ENCODE measurements at places on chromosomes 5 and 9.

GRCh38 chr9:109422641-109423040 lies 75.5 kb downstream of the PTPN3 start:
- DNase-seq, result no peak

DNA sequence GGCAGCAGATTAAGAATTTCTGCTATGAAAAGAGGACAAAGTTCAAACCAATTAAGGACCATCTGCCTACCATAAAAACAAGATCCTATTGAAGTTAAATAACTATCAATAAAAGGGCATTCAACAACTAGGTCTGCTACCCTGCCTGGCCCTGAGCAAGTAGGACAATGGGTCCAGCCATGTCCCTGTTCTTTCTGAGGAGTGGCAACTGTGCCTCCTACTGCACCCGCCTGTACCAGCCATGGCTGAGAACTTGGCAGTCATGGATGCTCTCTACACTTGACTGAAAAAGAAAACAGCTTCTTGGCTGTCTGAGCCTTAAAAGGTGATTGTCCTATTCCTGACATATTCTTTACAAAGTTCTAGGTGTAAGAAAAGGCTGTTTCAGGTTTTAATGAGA lies 652.4 kb downstream of the PDE4D start:
- DNase-seq, result peak; percentile 46

- no peak for DNase-seq
Measured at GRCh38 chr9:80062567-80062966, 490.8 kb downstream of the TLE4 start.

DNA sequence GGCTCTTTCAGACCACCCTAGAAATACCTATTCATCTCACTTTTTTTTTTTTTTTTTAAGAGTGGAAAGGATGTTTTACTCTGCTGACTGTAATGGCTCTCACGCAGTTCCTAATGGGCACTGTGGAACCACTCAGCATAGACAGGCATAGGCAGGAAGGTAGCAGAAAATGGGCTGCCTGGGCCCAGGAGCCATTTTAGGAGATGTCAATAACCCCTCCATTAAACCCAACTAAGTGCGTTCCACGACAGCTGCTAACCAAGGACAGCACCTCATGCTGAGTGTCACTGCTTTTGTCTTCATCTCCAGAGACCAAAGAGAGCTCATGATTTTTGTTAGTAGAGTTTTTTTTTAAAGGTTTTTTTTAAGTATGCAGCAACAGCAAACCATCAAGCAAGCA lies 15.3 kb downstream of the MAP1B start:
- DNase-seq, result no peak

GRCh38 chr9:137222190-137223077 lies at the start of gene RNF208:
RNF208 (minus strand) TSS chr9:137222240; CDS start chr9:137221212, 1,028 bp downstream.
- DNase-seq, result peak; percentile 59

GRCh38 chr5:78547731-78548615 lies 100.6 kb downstream of the LHFPL2 start:
- DNase-seq, result peak; percentile 17

- peak; percentile 67 for DNase-seq
Measured at GRCh38 chr5:57650360-57651069, 167.9 kb upstream of the ACTBL2 start.

DNA sequence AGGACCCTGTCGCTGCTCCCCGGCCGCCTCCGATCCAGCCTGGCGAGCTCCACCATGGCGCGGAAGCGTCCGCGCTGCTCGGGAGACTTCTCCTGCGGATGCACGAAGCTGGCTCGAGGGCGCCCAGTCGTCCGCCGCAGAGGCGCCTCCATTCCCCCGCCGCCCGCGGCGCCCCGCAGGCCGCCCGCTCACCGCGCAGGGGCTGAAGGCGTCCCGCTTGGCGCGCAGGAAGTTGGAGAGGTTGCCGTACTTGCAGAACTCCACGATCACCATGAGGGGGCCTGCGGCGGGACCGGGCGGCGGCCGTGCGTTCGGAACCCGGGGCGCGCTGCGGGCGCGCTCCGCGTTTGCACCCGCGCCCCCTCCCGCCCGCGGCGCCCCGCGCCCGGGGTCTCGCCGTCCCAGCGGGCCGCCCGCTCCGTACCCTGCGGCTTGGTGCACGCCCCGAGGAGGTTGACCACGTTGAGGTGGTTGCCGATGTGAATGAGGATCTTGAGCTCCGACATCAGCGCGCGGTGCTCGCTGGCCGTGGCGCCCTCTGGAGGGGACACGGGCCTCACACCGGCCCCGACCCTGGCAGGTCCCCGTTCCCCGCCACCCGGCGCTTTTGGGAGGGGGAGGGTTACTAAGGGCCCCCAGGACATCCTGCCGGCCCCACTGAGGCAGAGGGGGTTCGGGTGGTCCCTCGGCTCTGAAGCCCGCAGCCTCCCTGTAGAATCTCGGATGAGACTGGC lies 27.7 kb upstream of the SCGB3A1 start:
- DNase-seq, result peak; percentile 51

DNA sequence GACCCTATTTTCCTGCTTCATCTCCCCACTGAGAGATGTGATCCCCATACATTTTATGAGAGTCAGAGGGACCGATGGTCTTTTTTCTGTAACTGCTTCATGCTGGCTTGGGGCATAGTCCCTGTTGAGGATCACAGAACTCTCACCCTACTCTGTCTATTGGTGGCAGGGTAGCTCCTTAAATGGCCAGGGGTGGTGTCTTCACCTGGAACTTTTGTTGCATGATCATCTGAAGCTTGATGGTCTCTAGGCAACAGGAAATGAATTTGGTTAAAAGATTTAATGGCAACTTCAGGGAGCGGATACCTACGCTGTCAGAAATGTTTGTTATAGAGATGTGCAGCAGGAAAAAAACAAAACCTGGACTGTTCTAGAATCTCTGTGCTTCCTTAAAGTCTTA lies 87.0 kb upstream of the GLIS3 start:
- no peak for DNase-seq

GRCh38 chr5:135223404-135223803 lies 175.6 kb downstream of the MACROH2A1 start:
- DNase-seq, result no peak

GRCh38 chr5:665541-665955 lies 27.6 kb downstream of the TPPP start:
- peak; percentile 29 for DNase-seq

DNA sequence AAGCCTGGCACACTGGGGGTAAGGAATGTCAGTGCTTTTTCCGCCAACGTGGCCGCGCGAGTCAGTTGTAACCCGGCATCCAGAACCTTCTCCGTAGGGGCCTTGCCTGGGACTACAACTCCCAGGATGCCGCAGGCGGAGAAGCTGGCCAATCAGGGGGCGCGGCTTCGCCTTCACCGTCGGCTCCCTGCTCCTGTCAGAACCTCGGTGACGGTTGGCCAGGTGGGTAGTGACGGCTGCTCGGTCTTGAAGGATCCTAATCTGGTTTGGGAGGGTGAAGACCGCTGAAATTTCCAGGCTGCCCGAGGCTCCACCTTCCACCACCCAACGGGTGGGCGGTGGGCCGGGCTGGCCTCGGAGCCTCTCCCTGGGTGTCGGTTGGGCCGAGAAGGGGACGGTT lies at the start of gene C5orf58:
TSS of gene C5orf58 (plus strand) at position 200 of the 400 bp plus-strand sequence. CDS start 1,992 bp downstream, outside the sequence.
- no peak for DNase-seq

DNA sequence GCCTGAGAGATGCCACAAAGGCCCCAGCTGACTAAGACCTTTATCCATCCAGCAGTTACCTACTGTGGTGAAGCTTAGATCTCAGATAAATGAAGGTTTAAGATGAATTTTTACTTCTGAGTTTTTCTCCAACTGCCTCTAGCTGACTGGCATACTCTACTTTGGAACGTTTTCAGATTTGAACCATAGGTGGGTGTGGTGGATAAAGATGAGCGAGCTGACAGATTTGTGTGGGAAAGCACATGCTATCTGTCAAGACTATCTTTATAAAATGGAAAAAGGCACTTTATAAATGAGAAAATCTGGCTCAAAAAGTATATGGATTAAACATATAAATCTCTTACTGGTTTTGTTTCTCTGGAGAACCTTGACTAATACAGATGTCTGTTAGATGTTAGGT lies 160.8 kb downstream of the MCTP1 start:
- DNase-seq, result no peak

DNA sequence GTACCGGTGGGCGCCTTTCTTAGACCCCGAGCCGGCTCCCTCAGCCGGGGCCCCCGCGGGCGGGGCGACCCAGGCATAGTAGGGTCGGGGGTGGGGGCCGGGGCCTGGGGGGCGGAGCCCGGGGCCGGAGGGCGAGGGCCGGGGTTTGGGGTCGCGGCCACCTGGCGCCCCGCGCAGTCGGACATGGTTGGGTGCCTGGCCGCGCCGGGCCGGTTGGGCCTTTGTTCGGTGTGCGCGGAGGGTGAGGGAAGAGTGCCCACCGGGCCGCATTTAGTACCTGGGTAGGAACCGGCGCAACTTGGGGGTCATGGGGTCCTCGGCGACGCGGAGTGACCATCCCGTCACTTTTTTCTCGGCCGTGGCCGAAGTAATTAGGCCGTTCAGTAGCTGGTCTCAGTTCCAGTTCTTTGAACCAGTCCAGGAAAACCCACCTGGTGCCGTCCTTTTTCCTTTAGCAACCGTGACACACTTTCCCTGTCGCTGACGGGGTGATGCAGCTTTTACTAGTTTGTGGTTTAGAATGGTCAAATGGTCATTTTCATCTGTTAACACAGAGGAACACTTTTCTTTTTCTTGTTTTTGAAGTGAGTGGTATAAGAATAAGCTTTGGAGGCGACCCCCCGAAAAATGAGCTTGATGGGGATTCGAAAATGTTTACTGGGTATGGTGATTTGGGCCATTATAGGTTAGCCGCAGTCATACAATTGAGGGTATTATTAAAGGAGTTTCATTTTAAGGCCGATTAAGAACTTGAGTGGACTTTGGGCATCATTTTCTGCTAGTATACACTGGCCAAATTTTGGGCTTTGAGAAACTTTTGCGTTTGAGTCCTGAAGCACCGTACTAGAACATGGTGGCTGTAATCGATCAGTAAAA lies 589 bp downstream of the CKS2 start:
- DNase-seq, result no peak

DNA sequence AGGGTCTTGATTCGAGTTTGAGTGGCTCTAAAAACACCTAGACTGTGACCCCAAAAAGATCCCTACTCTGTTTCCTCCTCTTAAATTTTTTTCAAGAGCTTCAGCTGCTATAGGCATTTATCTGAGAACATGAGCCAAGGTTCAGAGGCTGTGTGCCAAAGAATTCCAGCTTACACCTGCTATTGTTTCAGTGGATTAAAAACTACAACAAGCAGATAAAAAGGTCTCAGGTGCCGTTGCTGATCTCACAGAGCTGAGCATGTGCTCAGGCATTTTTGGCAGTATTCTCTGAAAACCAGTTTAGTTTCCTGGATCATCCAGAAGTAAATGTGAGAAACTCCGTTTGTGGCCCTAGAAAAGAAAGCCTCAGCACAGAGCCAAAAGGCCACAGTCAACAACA lies 349.2 kb downstream of the DEPDC1B start:
- peak; percentile 60 for DNase-seq

DNA sequence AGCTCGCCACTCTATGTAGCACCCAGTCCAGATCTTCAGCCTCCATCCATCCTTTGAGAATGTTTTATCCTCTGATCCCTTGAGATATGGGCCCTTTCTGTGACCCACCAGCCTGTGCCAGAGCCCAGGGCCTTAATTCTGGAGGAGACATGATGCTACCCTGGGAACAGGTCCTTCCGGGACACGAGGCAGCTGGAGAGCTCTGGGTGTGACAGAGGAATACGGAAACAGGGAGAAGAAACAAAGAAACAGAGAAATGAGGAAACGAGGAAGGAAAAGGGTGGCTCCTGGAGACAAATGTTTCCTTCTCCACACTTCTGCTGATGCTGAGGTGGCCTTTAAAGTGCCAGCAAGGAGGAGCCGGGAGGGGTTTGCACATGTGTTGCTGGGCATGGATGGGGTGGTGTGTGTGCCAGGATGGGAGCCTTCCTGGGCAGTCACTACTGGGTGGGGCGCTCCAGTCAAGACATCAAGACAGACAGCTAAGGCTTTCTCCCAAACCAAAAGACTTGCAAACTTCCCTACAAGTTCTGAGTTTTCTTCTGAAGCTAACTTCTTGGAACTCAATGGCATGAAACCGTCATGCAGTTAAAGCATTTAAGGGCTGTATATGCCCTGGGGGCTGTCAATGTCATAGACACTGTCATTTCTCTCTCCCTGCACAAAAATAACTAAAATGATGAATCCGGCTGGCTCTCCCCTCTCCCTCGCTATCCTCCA lies 22.8 kb upstream of the MARCHF6 start:
- DNase-seq, result no peak

DNA sequence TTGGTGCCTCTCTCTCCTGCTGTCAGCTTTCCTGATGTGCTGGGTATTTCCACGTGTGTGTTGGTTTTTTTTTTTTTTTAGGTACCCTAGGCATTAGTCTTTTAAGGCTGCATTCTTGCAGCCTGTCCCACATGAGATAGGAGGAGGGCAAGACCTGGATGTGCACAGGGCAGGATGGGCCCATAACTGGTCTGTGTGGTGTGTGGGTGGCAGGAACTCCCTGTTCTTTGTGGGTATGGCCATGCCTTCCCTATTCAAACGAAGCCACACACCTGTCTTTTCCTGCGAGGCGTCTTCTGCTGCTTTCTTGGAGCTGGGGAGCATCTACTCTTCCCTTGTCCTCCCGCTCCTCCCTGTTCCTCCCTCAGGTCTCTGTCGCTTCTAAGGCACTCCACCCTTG lies 6.8 kb downstream of the SYK start:
- no peak for DNase-seq

GRCh38 chr9:108430655-108431054 lies 425.1 kb downstream of the ACTL7B start:
- DNase-seq, result no peak

GRCh38 chr5:133116601-133117000 lies 64.8 kb downstream of the HSPA4 start:
- DNase-seq, result no peak

GRCh38 chr5:108418197-108418596 lies 36.3 kb upstream of the FBXL17 start:
- DNase-seq, result no peak

- DNase-seq, result no peak
Measured at GRCh38 chr5:135539430-135540005, 3.8 kb upstream of the NEUROG1 start.

Measured in NCI-H82 (cell line).